ENCODE measurements at places on chromosomes 1 and 21.

DNA sequence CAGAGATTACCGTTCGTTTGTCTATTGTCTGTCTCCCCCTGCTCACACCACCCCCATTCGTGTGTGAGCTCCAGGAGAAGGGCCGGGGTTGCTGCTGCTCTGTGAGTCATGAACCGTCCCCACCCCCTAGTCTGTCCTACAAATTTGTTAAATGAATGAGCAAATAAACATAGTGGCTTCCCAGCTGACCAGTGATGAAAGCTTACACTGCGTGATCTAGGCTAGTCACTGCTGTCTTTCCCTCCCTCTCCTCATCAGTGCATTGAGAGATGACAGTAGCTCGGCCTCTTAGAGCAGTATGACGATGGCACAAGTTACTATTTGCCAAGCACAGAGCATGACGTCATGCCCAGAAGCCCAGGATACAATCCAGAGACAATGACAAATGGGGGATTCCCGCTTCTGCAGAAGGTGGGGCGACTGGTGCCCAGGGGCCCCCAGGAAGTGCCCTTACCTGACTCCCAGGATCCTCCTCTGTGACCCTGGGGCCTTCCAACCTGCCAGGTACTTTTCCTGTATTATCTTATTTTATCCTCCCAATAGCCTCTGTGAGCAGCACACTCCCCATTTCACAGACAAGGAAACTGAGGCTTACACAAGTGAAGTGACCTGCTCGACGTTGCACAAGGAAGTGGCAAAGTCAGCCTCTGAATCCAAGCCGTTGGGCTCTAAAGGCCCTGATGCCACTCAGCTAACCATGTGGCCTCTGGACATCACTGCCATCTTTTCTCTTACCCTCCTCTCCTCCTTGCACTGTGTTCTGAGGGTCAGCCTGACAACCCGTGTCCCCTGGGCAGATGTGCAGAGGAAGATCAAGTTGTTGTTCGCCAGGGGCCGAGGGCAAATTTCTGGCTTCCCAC lies 8.6 kb upstream of the EPHA2 start:
- peak; percentile 88 for DNase-seq

GRCh38 chr1:224711876-224712275 lies 95.8 kb downstream of the CNIH3 start:
- no peak for DNase-seq

DNA sequence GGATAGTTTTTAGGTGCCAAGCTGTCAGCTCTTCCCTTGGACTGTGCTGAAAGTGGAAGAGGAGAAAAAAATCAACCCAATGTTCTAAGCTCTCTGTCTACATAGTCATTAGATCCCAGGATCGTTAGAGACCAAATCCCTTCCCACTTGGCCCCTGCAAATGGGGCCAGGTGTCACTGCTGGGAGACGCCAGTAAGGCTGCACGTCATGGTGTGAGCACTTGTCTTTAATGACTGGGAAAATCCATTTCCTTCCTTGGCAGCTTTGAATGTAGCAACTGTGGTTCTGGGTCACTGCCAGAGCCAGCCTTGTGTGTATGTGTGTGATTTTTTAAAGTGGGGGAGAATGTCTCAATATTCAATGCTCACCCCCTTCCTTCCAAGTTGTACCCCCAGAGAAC lies 59.9 kb downstream of the MAN1C1 start:
- DNase-seq, result peak; percentile 48

DNA sequence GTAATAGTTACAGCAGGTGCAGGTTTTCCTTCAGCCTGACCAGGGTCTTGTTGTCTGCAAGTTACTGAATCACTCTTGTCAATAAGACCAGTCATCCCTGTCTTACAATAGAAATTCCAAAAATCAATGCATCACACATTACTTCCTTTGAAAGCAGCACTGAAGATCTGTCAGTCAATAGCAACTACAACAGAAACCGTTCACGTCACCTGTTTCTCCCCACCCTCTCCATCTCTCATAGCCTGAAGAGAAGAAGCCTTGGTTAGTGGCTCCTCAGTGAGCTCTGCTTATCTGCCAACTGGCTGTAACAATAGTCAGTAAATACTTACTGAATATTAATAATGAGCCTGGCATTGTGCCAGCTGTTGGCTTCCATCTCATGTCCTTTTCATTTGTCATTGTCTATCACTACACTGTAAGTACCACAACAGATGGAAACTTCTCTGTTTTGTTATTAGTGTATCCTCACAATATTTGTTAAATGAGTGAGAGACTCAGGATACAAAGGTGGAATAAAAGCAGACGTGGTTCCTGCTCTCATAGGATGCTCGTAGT lies 195.2 kb downstream of the S1PR1 start:
- DNase-seq, result no peak

GRCh38 chr1:52195161-52195560 lies 53.3 kb downstream of the ZFYVE9 start:
- no peak for DNase-seq

DNA sequence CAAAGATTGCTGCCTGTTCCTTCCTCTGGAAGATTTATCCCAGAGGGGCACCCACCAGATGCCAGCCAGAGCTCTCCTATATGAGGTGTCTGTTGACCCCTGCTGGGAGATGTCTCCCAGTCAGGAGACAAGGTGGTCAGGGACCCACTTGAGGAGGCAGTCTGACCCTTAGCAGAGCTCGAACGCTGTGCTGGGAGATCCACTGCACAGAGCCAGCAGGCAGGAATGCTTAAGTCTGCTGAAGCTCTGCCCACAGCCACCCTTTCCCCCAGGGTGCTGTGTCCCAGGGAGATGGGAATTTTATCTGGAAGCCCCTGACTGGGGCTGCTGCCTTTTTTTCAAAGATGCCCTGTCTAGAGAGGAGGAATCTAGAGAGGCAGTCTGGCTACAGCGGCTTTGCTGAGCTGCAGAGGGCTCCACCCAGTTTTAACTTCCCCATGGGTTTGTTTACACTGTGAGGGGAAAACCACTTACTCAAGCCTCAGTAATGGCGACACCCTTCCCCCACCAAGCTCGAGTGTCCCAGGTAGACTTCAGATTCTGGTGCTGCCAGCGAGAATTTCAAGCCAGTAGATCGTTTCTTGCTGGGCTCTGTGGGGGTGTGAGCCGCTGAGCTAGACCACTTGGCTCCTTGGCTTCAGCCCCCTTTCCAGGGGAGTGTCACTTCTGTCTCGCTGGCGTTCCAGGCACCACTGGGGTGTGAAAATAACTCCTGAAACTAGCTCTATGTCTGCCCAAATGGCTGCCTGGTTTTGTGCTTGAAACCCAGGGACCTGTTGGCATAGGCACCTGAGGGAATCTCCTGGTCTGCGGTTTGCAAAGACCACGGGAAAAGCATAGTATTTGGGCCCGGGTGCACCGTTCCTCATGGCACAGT lies 51.1 kb upstream of the PDC start:
- no peak for DNase-seq

- peak; percentile 47 for DNase-seq
These were observed 43.0 kb downstream of the ATP6V1G3 start for GRCh38 chr1:198497326-198498102.

DNA sequence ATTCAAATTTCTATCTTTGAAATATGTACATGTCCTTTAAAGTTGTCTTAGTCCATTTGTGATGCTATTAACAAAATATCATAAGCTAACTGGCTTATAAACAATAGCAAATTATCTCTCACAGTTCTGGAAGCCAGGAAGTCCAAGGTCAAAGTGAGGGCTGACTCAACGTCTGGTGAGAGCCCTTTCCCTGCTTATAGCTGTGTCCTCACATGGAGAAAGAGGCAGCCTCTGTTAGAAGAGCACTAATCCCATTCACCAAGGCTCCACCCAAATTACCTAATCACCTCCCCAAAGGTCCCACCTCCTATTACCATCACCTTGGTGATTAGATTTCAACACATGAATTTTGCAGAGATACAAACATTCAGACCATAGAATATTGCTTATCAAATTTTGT lies 450.1 kb upstream of the BEND5 start:
- no peak for DNase-seq

GRCh38 chr1:218751208-218751948 lies 406.2 kb downstream of the TGFB2 start:
- DNase-seq, result no peak

- DNase-seq, result peak; percentile 91
These were observed 34.2 kb upstream of the JUN start for GRCh38 chr1:58818075-58818474.

- no peak for DNase-seq
These were observed 154.3 kb downstream of the MAST2 start for GRCh38 chr1:45957684-45958083.

- DNase-seq, result no peak
These were observed 28.8 kb downstream of the CFAP74 start for GRCh38 chr1:1974834-1975233.

DNA sequence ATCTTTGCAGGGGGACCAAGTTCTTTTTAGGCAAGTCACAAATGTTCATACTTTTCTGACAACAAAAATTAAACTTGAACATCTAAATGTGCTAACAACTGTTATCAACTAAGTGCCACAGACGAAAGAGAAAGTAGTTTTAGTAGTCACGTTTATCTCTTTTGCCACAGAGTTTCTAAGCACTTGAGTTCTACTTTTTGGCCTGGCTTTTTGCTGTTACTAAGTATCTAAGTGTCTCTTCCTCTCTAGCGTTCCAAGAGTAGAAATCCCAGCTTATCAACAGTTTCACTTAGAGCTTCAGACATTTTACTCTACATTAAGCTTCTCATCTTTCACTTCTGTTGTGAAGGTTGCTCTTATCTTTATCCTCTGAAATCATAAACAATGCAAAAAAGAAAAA lies 34.2 kb downstream of the GATAD2B start:
- DNase-seq, result no peak

GRCh38 chr1:29243871-29244200 lies 7.5 kb downstream of the PTPRU start:
- DNase-seq, result no peak

GRCh38 chr1:220789532-220790147 lies 2.9 kb downstream of the MTARC1 start:
- DNase-seq, result no peak

DNA sequence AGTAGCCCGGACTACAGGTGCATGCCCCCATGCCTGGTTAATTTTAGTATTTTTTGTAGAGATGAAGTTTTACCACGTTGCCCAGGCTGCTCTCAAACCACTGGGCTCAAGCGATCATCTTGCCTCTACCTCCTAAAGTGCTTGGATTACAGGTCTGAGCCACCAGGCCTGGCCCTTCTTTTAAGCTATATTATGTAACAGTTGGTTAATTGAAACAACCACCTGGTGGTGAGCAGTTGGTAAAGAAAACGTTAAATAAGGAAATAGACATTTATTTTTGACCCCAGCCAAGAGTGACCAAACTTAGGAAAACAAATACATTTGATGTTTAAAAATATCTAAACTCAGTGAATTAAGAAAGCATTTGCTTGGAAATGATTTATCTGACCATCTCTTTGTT lies 12.1 kb upstream of the PDC start:
- no peak for DNase-seq

GRCh38 chr1:33792216-33792615 lies 71.7 kb upstream of the HMGB4 start:
- no peak for DNase-seq

- DNase-seq, result no peak
These were observed 14.4 kb downstream of the ILDR2 start for GRCh38 chr1:166960858-166961474.

- no peak for DNase-seq
These were observed 80.1 kb upstream of the KCNK2 start for GRCh38 chr1:215002471-215002870.

DNA sequence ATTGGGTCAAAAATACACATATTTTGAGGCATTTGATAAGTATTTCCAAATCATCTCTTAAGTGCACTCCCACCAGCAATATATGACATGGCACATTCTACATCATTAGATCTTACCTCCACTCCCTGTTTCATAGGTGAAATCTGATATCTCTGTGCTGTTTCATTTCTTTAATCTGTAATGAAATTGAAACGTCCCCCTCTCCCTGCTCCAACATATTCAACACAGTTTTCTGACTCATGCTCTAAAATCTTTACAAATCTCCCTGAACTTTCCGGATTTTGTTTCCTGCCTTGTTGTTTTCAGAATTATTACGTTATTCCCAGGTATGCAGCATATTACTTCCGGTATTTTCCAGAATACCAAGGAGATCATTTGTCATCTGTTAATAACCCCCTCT lies 66.1 kb upstream of the AKT3 start:
- DNase-seq, result peak; percentile 37

- peak; percentile 9 for DNase-seq
These were observed 824.8 kb downstream of the ADGRL2 start for GRCh38 chr1:82625537-82625936.

GRCh38 chr21:31230937-31231336 lies 113.1 kb downstream of the TIAM1 start:
- no peak for DNase-seq

- peak; percentile 77 for DNase-seq
These were observed 475.4 kb upstream of the NR5A2 start for GRCh38 chr1:199551967-199552565.

DNA sequence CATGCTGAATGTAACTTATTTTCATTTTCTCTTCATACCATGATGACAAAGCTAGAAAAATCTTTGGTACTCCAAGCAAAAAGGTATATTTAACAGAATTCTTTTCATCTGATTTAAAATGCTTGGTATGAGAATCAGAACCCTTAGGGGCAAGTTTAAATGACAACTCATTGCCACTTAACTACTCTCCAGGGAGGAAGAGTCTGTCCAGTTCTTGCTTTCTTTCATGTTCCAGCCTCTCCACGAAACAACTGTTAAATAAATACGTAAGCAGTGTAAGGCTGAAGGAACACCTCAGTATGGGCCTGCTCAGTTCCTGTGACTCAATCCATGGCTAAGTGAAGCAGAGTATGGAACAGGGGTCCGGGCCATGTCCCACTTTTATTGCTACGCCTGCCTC lies 1.6 kb downstream of the LCE2A start:
- no peak for DNase-seq

- DNase-seq, result no peak
These were observed 68.9 kb downstream of the TENT5C start for GRCh38 chr1:117674521-117675400.

- DNase-seq, result no peak
These were observed 81.8 kb upstream of the C21orf91 start for GRCh38 chr21:17900990-17901385.

- DNase-seq, result no peak
These were observed 13.8 kb downstream of the LYST start for GRCh38 chr1:235852887-235853286.

DNA sequence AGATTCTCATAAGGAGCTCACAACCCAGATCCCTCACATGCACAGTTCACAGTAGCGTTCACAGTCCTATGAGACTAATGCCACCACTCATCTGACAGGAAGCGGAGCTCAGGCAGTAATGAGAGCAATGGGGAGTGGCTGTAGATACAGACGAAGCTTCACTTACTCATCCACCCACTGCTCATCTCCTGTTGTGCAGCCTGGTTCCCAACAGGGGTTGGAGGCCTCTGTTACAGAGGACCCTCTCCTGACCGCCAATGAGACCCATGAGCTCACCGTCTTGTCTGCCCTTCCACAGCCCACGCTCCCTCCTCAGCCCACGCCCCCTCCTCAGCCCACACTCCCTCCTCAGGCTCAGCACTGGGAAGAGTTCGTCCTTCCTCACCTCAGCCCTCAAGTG lies 39.6 kb downstream of the RSPH1 start:
- DNase-seq, result no peak

DNA sequence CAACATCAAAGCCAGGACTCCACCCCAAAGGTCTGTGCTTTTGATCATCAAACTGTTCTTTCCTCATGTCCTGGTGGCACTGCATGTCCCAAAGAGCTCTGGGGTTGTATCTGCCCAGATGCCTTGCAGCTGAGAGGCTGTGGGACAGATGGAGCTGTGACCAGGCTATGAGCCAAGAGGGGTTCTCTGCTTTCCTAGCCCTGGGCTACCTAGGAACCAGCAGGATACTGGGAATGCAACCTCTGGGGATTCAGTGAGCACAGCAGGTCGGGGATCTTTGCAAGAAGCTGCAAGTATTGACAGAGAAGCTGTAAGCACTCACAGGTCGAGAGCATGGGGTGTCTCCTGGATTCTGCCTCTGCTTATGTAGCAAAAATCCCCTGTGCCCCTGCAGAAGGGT lies 186.6 kb downstream of the GRIK3 start:
- DNase-seq, result no peak
